ENCODE measurements at places on chromosomes 4 and X.

GRCh38 chr4:173685831-173686210 is 155.8 kb upstream of the HAND2 start:
- DNase-seq = no peak

DNA sequence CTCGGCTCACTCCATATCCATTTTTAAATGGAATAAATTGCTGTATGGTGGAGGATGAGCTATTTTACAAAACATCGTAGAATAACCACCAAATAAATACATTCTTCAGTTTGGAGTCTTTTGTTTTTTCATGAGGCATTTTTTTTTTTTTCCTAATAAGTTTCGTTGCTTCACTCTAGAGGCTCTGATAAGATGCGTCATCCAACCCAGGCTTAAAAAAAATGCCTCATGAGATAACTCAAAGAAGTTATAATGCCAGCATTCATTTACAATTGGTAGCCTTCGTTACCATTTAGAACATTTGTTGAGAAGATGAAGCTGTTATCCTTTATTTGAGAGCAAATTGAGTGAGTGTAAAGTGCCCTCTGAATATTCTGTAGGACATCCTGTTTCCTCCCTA is 172.2 kb upstream of the CENPE start:
- no peak for DNase-seq

DNA sequence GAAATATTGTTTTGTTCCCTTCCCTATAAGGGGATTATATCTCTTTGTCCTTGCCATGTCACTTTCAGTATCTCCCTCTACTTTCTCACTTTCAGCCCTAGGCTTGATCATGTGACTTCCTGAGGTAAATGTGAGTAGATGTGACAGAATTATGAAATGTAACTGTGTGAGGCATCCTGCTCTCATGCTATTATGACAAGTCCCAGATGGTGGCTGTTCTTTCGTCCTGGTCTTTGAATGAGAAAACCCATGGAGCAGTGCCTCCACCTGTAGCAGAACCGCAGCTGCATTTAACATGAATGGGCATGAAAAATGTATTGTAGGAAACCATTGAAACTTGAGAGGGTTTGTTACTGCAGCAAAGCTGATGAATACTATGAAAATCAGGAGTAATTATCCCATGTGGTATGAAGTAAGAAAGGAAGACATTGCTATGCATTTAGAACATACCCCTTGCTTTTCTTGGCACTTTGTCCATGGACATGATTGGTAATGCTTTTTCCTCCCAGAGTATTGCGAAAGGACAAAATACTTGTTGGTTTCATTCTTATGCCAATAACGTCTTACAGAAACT is 202.2 kb upstream of the GPRIN3 start:
- no peak for DNase-seq

DNA sequence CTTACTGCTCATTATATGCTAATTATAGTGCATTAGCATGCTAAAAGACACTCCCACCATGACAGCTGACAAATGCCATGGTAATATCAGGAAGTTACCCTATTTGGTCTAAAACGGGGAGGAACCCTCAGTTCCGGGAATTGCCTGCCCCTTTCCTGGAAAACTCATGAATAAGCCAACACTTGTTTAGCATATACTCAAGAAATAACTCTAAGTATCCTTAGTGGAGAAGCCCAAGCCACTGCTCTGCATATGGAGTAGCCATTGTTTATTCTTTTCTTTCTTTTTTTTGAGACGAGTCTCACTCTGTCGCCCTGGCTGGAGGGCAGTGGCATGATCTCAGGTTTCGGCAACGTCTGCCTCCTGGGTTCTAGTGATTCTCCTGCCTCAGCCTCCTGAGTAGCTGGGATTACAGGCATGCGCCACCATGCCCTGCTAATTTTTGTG is 15.5 kb downstream of the NUDT6 start:
- DNase-seq = no peak

DNA sequence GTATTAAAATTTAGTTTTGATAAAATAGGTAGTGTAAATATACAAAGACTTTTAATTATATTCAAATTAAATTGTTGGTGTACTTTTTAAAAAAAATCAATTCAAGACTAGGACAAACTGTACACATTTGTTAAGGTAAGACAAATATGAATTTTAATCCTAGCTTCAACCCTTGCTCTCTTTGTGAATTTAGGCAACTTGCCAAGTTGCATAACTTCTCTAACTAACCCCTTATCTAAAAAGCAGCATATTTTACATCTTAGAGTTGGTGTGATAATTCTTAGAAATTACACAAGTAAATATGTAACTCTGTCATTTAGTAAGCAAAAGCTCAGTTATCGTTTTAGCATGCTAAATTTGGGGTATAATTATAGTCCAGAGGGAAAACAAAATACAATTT is 78.1 kb upstream of the FSTL5 start:
- DNase-seq = no peak

GRCh38 chr4:72330381-72330780 is 238.6 kb downstream of the ADAMTS3 start:
- no peak for DNase-seq

DNA sequence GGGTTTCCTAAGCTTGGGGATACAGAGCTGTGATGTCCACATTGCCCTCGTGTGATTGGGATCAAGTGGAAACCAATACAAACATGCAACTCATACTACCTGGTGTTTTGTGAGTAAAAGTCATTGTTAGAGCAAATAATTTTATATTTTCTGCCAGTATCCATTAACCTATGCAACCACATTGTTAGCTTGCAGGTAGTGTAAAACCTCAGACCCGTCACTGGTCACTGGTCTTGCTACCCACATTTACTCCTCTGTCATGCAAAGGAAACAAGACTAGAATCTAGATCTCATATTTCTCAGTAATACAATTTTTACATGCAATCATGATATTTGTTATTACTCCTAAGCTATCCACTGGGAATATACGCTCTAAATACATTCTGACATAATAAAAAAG is 324.3 kb upstream of the NDST4 start:
- DNase-seq = no peak

- no peak for DNase-seq
These were observed 85.5 kb downstream of the NHSL2 start for GRCh38 chrX:71996136-71996535.

DNA sequence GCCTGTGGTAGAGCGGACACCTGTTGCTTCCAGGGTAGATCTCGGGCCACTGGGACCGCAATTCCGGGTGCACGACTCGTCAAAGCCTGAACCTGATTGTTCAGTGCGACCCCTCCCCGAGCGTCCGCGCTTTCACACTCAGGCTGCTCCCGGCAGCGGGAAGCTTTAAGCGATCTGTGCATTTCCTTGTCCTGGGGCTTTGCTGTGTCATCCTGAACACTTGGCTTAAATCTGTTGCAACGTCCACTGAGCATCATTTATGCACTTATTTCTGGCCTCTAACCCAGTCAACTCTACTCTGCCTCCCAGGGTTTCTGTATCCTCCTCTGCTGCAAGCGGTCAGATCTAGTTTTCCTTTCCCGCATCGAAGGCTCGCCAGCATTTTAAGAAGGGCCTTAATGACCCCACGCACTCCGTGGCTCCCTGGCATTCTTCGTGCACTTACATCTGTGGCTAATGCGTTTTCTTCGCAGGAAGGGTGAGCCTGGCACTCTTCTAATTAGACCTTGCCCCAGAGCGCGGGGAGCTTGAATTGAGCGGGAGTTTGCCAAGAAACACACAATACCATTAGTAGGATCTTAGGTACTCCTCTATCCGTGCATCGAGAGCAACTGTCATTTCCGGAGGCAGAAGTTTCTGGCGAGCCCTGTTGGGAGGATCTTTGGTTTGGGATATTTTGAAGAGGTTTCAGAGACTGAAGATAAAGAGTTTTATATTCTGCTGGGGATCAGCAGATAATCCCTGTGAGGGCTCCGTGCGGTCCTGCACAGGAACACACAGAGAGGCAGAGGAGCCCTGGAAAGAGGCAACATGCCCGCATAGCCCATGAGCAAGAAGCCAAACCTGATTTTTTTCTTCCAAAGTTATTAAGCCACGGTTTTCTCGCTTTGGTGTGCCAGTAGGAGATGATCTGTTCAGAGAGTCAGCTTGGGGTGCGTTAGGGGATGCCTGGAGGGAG is 654 bp upstream of the DDIT4L start:
- no peak for DNase-seq

- DNase-seq = no peak
These were observed 33.0 kb upstream of the ABCG2 start for GRCh38 chr4:88191404-88191803.

GRCh38 chr4:110867251-110867960 is 244.5 kb upstream of the PITX2 start:
- DNase-seq = no peak

DNA sequence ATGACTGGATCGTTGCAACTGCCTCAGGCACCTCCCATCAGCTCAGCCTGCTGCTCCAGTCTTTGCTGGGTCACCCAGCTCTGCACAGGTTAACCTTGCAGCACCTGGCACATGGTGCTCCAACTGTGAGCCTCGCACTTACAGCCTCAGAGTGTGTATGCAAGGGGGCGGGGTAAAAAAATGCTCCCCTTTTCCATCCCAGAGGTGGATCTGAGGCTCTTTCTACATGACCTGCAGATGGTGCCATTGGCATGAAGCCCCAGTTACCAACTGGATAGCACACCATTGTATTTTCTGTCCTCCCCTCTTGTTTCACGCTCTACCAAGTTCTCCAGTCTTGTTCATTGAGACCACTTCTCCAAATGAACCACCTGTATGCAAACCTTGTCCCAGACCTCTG is 46.2 kb upstream of the TRPC3 start:
- DNase-seq = peak; percentile 8

- DNase-seq = no peak
These were observed 222.7 kb upstream of the LNX1 start for GRCh38 chr4:53813998-53814397.

DNA sequence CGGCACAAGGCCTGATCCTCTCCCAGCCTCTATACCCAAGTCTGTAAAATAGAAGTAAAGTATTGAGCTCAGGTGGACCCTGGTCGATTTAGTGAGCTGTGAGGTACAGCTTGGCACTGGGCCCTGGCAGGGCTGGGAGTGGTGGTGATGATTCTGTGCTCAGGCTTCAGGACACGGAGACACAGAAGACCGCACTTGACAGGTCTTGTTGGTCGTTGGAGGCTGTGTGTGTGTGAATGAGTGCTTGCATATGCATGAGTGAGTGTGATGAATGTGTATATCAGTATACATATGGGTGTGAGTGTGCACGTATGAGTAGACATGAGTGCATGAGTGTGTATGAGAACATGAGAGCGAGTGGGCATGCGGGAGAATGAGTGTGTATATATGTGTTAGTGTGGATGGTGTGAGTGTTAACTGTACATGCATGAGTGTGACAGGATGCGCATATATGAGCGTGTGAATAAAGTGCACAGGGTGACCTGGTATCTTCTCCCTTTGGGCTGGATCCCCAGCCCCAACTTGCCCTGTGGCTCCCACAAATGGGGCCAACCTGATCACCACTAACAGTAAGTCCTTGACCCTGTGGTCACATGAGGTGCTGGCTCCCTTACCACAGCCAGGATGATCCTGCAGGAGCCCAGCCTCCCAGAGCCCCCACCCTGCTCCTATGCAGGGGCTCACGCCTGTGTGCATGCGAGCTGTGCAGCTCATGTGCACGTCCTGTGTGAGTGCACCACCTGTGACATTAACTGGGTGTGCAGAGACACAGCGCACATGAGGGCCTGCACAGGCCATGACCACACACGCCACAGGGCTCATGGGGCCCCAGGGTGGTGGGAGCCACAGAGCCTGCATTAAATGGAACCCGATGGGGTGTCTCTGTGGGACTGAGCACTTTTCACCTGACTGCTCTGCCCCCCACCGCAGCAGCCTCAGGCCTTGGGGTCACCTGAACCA is 20.8 kb downstream of the SH3BP2 start:
- no peak for DNase-seq

- no peak for DNase-seq
These were observed 36.0 kb upstream of the STIM2 start for GRCh38 chr4:26824667-26825066.

DNA sequence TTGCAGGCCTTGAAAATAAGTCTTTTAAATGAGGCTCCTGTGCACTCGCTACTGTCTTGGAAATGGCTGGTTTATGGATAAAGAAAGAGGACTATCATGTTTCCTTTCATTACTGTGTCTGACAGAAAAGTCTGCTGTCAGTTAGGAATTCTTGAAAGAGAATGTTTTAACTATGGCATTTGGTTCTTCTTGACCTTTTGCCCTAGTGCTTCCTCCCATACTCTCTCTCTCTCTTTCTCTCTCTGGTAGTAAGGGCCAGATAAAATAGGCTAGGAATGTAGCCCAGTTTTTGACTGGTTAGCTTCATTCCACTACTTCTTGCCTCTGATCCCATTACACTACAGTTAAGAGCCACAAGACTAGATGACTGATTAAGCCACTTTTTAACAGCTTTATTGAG is 29.8 kb downstream of the YY2 start:
- no peak for DNase-seq

- no peak for DNase-seq
These were observed 61.7 kb downstream of the KANTR start for GRCh38 chrX:53155512-53156206.

DNA sequence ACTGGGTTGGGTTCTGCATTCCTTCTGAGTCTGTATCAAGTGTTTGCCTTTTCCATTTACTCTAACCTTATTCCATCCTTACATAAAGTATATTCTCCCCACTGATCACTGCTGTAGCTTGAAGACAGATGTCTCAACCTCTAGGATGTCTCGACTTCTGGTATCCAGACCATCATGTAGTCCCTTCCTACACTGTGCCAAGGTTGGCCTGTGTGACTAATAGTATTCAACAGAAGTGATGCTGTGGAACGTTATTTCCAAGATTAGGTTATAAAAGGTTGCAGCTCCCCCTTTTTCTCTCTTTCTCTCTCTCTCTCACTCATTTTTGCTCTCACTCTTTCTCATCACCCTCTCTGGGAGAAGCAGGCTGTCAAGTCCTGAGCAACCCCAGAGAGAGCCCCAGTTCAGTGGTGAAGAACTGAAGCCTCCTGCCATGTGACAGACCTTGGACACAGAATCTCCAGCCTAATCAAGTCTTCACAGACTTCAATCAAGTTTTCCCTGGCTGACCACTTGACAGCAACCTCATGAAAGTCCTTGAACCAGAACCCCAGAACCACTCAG is 75.4 kb downstream of the PRDM5 start:
- no peak for DNase-seq

DNA sequence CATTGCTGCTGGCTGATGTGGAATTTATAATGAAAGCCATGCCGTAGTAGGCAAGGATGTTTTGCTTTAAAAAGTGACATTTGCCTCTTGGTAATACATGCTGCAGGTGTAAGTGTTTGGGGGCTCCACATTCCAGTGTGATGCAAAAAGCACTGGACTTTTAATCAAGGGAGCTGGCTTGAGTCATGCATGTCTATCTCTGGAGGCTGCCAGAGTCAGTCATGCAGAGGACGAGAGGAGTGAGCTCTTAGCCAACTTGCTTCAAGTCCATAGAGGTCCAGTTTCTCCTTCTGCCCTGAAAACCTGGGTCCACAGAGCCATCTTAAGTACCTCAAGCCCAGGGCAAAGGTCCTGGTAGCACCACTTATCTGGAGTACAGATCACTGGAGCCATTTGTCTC is 11.6 kb upstream of the CXCL13 start:
- DNase-seq = no peak
